ENCODE measurements at places on chromosomes 2 and 18.
A peak's percentile ranks its signal among the peaks of the same experiment; 100 is the strongest.

DNA sequence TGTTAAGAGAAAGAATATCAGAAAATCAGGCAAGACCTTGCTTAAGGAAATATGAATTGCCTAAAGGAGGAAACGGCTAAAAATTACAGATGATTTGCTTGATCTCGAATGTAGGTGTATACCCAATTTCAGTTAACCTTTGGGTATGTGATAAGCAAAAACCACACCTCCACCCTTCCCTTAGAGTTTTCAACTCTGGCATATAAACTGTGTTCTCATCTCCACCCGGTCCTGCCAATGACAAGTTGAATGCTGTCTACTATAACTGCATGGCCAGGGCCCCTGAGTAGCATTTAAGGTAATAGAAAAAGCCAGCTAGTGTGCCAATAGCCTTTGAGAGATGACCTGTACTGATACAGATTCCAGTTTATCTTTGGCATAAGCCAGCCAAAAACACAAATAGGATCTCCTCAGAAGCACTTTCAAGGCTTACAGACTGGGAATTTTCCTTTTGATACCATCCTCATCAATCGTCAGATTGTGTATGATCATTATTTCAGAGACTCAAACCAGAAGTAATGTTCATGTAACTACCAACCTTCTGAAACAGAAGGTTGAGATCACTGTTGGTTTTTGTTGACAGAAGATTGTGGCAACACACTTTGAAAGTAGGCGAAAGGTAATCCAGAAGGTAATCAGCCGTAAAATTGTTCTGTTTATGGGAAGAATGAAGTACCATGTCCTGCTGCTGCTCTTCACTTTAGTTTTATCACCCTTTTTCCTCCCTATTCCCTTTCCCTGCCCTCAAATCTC, 163.1 kb downstream of the GFPT1 start:
- no peak for DNase-seq

GRCh38 chr18:31079973-31080372, 22.2 kb downstream of the DSC2 start:
- DNase-seq = no peak

GRCh38 chr2:175309799-175310198, 128.3 kb upstream of the ATP5MC3 start:
- DNase-seq = peak; percentile 8

DNA sequence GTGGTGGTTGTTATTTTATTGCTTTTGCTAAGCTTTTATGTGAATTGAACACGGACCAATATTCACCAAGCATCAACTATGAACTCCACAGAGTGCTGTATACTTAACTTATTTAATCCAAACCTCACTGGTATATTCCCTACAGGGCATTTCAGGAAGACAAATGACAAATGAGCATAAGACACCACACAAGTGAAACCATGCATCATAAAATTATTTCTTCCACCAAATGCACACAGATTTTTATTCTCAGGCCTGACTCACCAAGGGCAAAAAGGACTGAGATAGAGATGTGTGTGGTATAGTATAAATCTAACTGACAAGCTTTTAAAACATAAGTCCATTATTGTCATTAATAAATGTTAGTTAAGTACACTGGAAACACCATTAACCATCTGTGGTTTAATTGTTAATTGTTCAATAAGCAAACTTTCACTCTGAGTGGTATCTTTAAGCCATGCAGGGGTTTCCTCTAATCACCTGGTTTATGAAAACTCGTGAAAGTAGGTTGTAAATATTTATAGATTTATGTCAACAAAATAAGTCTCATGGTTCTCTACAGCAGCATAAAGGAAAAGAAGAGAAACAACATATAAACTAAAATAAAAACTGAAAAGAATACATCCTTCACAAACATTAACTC, 77.6 kb upstream of the CRIM1 start:
- DNase-seq = no peak

DNA sequence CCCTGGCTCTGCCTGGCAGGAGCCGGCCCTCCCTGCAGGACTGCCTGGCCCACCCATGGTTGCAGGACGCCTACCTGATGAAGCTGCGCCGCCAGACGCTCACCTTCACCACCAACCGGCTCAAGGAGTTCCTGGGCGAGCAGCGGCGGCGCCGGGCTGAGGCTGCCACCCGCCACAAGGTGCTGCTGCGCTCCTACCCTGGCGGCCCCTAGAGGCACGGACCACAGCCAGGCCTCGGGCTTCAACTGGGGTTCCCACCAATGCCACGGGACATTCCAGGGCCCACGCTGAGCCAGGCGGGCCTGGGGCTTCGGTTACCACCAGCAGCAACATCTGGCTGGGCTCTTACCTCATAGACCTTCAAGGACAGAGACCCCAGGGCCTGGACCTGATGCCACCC, 6.1 kb upstream of the GMPPA start:
- DNase-seq = no peak

DNA sequence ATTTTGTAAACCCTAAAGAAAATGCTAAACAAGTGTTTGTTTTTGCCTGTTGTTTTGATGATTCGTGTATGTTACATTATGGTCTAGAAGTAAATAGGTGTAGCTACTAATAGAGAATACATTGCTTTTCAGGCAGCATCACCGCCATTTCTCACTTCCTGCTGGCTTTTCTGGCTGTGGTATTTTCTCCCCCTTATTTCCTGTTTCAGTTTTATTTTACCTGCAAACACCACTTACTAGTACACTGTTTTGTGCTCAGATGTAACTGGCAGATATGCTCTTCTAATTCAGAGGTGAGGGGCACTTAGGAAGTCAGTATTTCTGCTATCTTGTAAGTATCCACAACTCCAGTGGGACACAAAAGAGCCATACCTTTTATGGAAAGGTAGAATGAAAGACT, 38.1 kb upstream of the SLC3A1 start:
- DNase-seq = no peak

GRCh38 chr2:209314653-209315052, 109.2 kb upstream of the MAP2 start:
- no peak for DNase-seq

- no peak for DNase-seq
Measured at GRCh38 chr2:85318222-85319074, 9.3 kb downstream of the TGOLN2 start.

- no peak for DNase-seq
Measured at GRCh38 chr2:73301636-73302035, 8.3 kb upstream of the EGR4 start.
